ENCODE measurements at places on chromosomes 5 and 9. TPM values are rescaled to one million over a fixed set of nuclear protein-coding genes. Genes with fewer than 3 reads are reported as not detected.

DNA sequence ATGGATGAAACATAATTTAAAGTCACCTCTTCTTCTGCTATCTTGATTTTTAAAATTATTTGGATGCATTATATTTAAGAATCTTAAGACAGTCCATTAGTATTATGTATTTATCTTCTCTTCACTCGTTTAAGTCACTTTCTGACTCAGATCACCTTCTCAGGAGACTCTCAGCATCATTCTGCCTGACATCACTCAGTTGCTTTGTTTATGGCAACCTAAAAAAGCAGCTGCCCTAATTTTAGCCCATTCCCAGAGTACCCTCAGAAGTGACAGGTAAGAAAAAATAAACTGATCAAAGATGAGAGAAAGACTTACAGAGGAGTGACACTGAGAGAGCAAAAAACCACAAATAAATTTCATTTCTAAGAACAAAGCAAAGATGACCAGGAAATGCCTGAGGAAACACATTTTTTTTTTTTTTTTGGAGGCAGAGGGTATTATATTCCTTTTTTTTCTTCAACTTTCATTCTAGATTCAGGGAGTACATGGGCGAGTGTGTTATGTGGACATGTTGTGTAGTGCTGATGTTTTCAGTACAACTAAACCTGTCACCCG lies 140.5 kb downstream of the MUSK start:
- DNase-seq = no peak

ORM2 gene
- not detected for total RNA-seq

DNA sequence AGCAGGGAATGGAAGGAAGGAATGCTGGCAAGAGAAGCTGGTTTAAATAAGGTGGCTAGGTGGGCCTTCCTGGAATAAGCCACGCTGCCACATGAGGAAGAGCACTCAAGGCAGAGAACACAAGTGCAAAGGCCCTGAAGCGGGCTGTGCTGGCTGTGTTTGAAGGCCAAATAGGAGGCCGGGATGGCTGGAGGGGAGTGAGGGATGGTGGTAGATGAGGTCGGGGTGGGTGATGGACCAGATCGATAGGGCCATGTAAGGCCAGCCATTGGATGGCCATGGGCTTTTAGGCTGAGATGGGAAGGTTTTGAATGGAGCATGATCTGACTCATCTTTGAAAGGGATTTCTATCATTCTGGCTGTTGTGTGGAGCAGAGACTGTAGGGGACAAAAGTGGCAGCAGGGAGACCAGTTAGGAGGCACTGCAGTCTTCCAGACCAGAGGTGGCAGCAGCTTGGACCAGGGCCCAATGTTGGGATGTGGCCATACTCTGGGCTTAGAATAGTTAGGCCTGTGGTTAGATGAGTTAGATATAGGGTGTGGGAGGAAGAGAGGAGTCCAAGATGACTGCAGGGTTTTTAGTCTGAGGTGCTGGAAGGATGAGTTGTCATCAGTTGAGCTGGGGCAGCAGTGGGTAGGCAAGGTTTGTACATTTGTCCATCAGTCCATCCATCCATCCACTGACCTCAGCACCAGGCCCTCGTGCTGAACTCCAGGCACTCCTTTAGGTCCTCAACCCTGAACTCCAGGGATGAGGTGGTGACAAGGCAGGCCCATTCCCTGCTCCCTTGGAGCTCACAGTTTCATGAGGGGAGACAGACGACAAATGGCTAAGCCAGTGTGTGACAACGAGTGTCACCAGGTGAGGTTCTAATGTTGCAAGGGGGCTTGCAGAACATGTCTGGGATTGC lies 30.3 kb downstream of the NDST1 start:
- no peak for DNase-seq

- no peak for DNase-seq
These were observed 112.2 kb upstream of the ZNF608 start for GRCh38 chr5:124858612-124859011.

- DNase-seq = no peak
These were observed 159.1 kb downstream of the YIPF5 start for GRCh38 chr5:144011388-144011787.

NKD2 gene
- total RNA-seq = 4.4 TPM

DNA sequence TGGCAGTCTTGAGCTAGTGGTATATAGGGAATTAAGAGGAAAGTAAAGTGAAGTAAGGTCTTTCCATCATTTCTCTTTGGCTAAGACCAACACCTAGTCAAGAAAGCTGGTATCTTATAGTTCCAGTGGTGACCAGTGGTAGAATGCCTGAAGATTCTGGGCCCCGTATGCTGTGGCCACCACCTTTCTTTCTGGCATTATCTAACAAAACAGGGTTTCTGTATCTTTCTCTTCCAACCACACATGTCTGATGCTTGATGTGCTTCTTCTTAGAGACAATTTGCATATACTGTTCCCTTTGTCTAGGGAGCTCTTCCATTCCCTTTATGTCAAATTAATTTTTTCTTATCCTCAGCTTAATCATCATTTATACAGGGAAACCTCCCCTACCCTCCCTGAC lies 109.9 kb upstream of the SSBP2 start:
- no peak for DNase-seq
